ENCODE measurements at places on chromosomes 4 and X.

DNA sequence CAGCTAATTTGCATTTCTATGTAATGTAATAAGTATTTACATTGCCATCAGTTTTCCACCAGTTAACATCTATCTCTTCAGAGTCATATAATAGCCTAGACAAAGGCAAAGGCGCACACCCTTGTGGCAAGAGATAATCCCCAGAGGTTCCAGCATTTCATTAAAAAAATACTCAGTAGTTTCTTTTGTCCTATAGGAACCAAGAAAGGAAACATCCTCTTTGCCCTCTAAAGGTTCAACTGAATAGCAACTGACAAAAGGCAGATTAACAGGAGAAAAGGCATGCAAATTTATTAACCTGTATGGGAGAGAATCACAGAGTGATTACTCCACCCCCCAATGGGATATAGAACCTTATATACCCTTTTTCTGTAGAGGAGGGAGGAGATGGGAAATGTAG is 48.4 kb downstream of the MAGEB17 start:
- no peak for DNase-seq

GRCh38 chr4:101018836-101019235 is 328.5 kb downstream of the PPP3CA start:
- no peak for DNase-seq

DNA sequence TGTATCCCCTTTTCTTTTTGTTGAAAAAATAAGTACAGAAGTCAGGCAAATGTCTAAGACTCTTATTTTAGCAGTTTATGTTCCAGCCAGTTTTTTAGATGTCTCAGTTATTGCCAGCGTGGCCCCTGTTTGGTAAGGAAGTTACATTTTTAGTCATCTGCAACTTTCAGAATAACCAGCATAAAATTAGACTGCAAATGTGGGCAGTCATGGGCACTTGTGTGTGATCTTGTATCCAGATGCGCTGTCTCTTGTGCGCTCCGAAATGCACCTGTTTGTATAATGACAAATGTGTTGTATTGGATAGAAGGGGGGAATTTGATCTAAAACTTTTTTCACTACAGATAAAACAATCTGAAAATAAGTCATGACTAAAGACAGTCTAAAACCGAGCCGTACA is 44.3 kb upstream of the CLCN4 start:
- no peak for DNase-seq

- no peak for DNase-seq
Measured at GRCh38 chrX:155877288-155877687, 3.9 kb upstream of the VAMP7 start.

DNA sequence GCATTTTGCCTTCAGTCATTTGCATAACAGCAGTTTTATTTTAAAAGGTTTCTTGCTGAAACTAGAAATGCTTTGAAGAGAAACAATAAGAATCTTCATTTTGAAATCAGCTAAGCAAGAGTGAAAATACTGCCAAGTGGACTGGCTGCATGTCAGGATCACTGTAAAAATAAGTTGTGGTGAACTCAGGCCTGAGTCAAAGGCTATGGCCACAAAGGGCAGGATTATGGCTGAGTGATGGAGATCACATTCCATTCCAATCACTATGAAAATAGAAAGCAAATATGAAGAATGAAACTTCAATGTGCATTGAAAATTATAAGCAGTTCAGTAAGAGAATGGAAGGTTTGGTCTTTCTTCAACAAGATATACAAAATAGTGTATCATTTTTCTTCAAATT is 224.5 kb downstream of the PCDH18 start:
- DNase-seq = no peak

GRCh38 chr4:104719539-104720230 is 225.0 kb upstream of the CXXC4 start:
- no peak for DNase-seq

DNA sequence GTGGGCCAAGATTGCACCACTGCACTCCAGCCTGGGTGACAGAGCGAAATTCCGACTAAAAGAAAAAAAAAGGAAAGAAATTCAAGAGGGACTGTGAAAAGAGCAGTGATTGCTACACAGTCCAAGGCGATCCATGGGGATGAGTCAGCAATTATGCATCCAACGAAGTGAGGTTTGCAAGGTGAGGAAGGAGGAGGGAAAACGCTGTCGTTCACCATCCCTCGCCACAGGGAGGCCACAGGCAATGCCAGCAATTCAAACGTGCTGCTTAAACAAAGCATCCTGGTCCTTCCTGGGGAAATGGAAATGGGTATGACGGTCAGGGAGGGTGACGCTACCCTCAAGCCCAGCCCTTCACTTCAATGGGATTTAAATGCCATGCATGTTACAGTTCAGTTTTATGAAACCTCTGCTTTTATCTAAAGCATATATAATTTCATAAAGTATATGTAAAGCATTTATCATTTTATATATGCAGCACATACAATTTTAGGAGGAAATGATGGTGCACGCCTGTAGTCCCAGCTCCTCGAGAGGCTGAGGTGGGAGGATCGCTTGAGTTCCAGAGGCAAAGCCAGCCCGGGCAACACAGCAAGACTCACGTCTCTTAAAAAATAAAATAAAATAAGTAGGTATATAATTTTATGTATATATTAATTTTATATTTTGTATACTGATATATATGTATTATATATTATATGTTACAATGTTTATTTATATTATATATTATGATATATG is 108.7 kb downstream of the DHRSX start:
- no peak for DNase-seq

DNA sequence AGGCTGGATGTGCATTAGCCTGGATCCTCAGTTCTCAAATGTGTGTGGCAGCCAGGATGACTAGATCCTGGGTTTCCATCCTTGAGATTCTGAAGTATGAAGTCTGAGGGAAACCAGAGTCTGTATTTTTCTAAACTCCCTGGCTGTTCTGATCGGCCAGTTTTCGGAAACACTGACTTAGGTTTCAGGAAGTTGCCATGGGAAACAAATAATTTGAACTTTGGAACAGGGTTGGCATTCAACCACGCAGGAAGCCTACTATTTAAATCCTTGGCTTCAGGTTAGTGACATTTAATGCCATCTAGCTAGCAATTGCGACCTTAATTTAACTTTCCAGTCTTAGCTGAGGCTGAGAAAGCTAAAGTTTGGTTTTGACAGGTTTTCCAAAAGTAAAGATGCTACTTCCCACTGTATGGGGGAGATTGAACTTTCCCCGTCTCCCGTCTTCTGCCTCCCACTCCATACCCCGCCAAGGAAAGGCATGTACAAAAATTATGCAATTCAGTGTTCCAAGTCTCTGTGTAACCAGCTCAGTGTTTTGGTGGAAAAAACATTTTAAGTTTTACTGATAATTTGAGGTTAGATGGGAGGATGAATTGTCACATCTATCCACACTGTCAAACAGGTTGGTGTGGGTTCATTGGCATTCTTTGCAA is 67.6 kb downstream of the PDGFRA start:
- no peak for DNase-seq

DNA sequence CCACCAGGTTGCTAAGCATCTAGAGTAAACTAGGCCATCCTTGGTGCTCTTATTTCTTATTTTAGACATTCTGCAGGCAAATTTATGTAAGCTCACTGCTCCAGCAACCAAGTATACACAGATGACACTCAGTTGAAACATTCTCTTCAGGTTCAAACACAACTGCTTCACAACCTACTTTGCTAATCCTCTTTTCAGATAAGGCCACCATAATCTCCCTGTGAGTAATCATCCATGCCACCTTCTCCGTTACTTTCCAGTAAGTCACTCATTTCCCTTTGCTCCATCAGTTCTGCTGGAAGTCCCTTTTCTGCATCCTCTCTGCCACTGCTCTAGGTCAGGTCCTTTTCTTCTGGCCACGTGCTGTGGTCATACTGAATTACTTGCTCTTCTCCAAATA is 120.2 kb upstream of the WDFY3 start:
- DNase-seq = no peak

DNA sequence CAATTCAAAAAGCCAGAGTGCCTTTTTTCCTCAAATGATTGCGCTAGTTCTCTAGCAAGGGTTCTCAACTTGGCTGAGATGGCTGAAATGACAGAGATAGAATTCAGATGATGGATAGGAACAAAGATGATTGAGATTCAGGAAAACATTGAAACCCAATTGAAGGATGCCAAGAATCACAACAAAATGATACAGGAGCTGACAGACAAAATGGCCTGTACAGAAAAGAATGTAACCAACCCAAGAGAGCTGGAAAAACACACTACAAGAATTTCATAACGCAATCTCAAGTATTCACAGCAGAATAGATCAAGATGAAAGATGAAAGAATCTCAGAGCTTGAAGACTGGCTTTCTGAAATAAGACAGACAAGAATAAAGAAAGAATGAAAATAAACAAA is 51.7 kb upstream of the MMAA start:
- DNase-seq = no peak

- no peak for DNase-seq
Measured at GRCh38 chrX:132614297-132614696, 125.5 kb upstream of the MBNL3 start.

- DNase-seq = no peak
Measured at GRCh38 chrX:68843992-68844391, 15.2 kb downstream of the EFNB1 start.

DNA sequence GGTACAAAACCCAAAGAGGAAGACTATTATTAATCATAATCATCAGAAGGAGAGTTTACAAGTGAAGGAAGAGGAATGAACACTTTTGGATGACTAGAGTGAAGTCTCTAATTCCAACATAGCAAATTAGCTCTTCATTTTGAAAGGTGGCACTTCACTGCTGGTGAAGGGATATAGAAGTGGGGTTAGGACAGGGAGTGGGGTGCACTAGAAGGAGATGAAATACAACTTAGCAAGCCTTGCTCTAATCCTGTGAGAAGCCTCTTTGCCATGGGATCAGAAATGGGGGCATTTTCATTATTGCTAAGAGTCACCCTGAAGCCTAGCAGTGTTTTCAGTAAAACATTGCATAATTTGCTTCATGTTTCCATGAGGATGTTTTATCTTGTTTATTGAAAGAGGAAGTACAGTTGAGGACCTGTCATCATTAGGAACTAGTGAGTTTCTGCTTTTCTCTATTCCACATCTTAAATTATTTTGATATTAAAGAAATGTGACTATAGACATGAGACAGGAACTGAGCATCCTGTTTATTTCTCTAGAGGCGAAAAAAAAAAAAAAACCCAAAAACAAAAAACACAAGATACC is 9.3 kb upstream of the GRPR start:
- no peak for DNase-seq

DNA sequence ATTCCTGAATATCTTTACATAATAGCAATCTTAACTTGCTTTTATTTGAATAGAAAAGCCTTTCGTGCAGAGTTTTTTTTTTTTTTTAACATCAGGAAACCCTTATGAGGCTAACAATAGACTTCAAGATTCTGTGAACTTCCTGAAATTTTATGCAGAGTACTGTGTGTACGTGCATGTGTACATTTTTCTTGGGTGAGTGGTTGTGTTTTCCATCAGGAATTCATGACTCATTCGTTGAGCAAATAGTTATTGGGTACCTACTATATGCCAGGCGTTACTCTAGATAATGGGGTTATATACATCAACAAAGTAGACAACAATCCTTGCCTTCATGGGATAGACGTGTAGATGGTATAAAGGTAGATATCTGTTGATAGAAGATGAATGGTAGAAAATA is 59.1 kb downstream of the MRPL1 start:
- no peak for DNase-seq

GRCh38 chrX:43718081-43718480 is 62.0 kb downstream of the MAOA start:
- no peak for DNase-seq

GRCh38 chr4:138310498-138310897 is 68.3 kb upstream of the SLC7A11 start:
- no peak for DNase-seq

- DNase-seq = no peak
Measured at GRCh38 chr4:47747846-47748494, 89.9 kb downstream of the CORIN start.

- DNase-seq = no peak
Measured at GRCh38 chr4:153181293-153181692, 22.9 kb upstream of the TRIM2 start.
